ENCODE measurements at places on chromosomes 12 and 14.

- no peak for DNase-seq
Measured at GRCh38 chr12:103012884-103013283, 55.4 kb downstream of the ASCL1 start.

GRCh38 chr14:67644428-67644827 is 24.7 kb downstream of the ARG2 start:
- no peak for DNase-seq

DNA sequence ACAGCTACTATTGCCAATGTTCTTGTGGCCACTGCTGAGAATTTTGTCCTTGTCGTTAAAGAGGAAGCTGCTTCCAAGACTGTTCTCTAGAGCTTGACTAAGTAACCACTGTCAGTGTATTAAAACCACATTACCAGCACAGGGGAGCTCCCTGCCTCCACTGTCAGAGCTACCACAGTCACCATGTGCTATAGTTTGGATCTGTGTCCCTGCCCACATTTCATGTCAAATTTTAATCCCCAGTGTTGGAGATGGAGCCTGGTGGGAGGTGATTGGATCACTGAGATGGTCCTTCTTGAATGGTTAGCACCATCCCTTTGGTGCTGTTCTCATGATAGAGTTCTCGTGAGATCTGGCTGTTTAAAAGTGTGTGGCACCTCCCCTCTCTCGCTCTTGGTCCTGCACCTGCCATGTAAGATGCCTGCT is 23.2 kb upstream of the RAP1B start:
- no peak for DNase-seq

- DNase-seq = no peak
Measured at GRCh38 chr12:100164153-100164704, 21.6 kb upstream of the BLTP3B start.

DNA sequence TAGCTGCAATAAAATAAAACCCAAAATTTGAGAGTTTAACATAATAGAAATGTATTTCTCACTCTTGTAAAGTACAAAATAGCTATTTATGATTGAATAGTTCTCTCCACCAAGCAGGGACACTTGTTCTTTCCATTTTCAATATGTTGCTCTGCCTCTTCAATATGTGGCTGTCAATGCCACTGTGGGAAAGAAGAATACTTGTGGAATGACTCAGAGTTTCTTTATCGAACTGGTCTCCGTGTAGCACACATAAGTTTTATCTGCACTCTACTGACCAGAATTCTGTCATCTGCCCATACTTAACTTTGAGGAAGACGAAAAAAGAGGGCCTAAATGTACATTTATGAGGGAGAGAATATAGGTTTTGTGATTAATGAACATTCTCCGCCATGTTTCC is 256.9 kb downstream of the ATXN7L3B start:
- DNase-seq = no peak

GRCh38 chr14:56944397-56944796 is 134.1 kb upstream of the OTX2 start:
- no peak for DNase-seq

DNA sequence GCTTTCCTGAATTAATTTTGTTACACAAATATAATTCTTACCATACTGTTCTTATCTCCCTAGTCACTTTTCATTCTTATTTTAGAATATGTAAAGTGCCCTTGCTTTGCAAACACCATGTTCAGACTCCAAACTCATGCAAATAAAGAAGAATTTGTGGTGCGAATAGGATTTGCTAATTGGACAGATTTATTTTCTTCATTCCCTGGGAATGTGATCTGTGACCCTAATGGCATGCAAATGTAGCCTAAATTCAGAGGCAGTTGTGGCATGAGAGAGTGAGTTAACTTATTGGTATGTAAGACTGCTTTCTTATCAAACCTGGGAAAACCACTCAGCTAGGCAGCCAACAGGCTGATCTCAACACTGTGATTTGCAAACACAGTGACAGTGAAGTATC is 10.0 kb downstream of the CAPZA3 start:
- DNase-seq = no peak

- no peak for DNase-seq
Measured at GRCh38 chr14:23090254-23090636, 4.7 kb downstream of the ACIN1 start.

- no peak for DNase-seq
Measured at GRCh38 chr12:27859648-27860047, 79.6 kb upstream of the MANSC4 start.

- DNase-seq = no peak
Measured at GRCh38 chr14:105455766-105456660, 18.6 kb upstream of the CRIP2 start.

GRCh38 chr14:38175658-38176057 is 32.0 kb upstream of the SSTR1 start:
- DNase-seq = no peak

DNA sequence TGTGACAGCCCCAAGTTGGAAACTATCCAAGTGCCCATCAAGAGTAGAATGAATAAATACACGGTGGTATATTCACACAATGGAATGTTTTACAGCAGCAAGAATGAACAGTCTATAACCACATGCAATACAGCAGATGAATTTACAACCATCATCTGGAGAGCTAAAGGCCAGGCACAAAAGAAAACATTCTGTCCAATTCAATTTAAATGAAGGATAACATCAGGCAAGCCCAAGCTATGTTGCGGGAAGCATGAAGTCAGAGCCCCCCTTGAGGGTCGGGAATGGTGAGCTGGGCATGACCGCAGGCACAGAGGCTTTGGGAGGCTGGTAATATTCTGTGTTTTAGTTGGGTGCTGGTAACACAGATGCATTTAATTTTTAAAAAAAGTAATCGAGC is 76.0 kb downstream of the SYNE3 start:
- no peak for DNase-seq

GRCh38 chr12:78240827-78241226 is 410.1 kb downstream of the NAV3 start:
- no peak for DNase-seq

- DNase-seq = no peak
Measured at GRCh38 chr14:103578401-103579075, 15.8 kb downstream of the COA8 start.

- no peak for DNase-seq
Measured at GRCh38 chr12:87794854-87795253, 234.3 kb downstream of the C12orf50 start.

- no peak for DNase-seq
Measured at GRCh38 chr14:37056473-37056872, 115.9 kb downstream of the SLC25A21 start.

DNA sequence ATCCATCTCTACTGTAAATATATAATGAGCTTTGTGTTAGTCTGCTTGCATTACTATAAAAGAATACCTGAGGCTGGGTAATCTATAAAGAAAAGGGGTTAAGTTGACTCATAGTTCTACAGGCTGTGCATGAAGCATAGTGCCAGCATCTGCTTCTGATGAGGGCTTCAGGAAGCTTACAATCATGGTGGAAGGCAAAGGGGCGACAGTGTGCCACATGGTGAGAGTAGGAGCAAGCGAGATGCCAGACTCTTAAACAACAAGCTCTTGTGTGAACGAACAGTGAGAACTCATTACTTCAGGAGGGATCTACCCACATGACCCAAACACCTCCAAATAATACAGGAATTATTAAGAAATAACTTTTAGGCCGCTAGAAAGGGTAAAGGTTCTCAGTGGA is 28.1 kb downstream of the APOBEC1 start:
- DNase-seq = no peak

- DNase-seq = no peak
Measured at GRCh38 chr14:42715316-42715715, 1108.6 kb downstream of the LRFN5 start.

- no peak for DNase-seq
Measured at GRCh38 chr12:32466986-32467711, 67.8 kb downstream of the FGD4 start.

DNA sequence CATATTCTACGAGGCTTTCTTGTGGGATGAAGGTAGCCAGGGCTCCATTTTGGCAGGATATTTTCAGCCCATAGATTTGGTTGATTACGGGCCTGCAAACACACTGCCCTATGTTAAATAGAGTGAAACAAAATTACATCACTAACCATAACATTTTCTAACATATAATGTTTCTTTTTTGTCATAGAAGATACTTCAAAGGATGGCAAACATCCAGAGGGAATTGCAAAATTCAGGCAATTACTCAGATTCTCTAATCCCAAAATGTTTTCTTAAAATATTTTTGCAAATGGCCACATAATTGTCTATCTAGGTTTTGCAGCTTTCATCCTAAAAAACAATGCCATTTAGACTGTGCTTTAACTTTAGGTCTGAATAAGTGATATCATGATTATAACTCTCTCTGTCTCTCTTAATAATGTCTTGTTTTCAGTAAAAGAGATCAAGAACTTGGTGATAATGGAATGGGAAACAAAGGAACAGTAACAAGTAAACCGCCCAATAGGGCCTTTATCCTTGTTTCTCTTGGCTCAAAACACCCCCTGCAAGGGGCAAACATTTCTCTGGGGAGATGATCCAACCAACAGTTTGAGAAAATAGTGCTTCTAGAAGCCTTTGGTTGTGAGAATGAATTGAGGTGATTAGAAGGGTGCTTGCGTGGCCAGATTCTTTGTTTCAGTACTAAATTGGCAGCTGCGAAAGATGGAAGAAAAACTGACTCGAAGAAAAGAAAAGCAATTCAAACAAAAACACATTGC is 54.4 kb upstream of the BTG1 start:
- DNase-seq = no peak

DNA sequence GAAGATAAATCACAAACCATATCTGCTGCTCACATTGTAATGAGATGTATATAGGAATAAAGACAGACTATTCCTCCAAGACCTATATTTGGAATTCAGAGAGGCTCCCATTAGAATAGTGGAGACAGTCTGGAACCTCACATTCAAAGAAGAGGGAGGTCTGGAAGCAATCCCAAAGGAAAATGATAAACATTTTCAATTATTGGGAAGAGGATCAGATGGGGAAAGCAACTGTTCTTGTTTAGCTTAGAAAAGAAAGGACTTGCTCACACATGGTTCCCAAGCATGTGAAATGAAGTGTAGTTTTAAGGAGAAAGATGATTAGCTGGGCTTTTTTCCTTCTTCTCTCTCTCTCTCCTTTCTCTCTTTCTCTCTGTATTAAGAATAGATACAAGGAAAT is 193.0 kb upstream of the LMNTD1 start:
- no peak for DNase-seq

- DNase-seq = no peak
Measured at GRCh38 chr12:49200919-49201594, 12.2 kb upstream of the TUBA1A start.

- no peak for DNase-seq
Measured at GRCh38 chr14:75811872-75812499, 150.9 kb downstream of the TTLL5 start.

- no peak for DNase-seq
Measured at GRCh38 chr12:112988224-112988623, 9.9 kb downstream of the OAS2 start.

GRCh38 chr14:22974530-22975313 is 7.6 kb downstream of the AJUBA start:
- DNase-seq = no peak

GRCh38 chr14:93975791-93976476 is 436 bp downstream of the ASB2 start:
- no peak for DNase-seq

DNA sequence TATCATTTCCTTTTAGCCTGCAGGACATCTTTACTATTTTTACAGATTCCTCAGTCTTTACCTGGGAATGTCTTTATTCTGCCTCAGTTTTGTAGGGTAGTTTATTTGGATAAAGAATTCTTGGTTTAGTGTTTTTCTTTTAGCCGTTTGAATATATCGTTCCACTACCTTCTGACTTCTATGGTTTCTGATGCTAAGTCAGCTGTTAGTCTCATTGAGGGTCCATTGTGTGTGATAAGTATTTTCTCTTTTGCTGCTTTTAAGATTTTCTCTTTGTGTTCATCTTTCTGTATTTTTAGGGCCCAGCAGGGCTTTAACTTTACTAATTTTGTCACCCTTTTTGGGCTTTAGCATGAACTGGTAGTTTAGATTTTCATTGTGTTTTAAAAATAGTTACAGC is 113.5 kb downstream of the MNAT1 start:
- no peak for DNase-seq

DNA sequence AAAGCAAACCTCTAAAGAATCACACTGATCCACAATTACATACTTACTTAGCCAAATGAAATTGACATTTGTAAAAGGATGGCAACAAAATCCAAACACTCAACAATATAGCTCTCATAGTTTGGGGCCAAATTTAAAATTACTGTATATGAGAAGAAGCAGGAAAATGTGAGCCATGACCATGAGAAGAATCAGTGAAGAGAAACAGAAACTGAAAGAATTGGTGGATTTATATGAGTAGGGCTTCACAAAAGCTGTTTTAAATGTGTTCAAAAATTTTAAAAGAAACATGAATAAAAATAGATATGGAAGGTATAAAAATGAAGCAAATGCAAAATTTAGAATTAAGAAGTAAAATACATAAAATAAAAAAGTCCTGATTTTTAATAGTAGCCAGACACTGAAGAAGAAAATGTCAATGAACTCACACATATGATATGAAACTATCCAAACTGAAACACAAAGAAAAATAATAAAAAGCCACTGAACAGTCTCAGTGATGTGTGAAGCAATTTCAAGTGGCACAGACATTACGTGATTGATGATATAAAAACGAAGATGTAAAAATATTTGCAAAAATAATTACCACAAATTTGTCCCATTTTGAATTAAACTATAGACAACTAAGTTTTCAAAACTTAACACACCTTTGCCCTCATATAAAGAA is 87.9 kb upstream of the MDGA2 start:
- no peak for DNase-seq

GRCh38 chr12:92436856-92437255 is 265.9 kb upstream of the PLEKHG7 start:
- DNase-seq = no peak

Data from stimulated activated CD8-positive, alpha-beta memory T cell treated with anti-CD3 and anti-CD28 coated beads, Interleukin-7, amount 100 ng/mL, for 1 hour (primary cell).